ENCODE measurements at places on chromosomes 3 and 15. TPM values are rescaled to one million over a fixed set of nuclear protein-coding genes. Genes with fewer than 3 reads are reported as not detected.

DNA sequence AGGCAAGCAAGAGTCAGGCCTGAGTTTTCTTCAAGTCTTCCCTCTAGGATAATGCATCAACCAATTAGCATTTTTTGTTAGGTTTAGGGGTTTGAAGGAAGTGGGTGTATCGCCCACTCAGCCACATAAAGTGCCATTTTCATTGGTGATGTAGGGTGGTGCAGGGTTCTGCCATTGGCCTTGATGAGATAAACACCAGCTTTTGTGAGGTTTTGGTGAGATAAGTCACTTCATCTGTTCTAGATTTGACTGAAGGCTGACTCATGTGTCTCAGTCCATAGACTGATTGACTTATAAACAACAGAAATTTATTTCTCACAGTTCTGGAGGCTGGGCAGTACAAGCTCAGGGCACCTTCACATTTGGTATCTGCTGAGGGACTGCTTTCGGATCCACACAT lies 84.5 kb upstream of the C3orf80 start:
- H3K27me3 ChIP-seq: no peaks in the 10 kb centered on the region
- no peaks in the 10 kb centered on the region for H3K36me3 ChIP-seq
- H3K4me1 ChIP-seq: no peaks in the 10 kb centered on the region
- H3K4me3 ChIP-seq: no peak overlapping the region
- no peak overlapping the region for H3K27ac ChIP-seq

Gene GOLGA8T
- 1.4 TPM for total RNA-seq

Gene VEPH1
- total RNA-seq: 12.0 TPM

Gene ANP32A
- total RNA-seq: 116 TPM

Gene NRG4
- not detected for total RNA-seq

Gene ENTPD3
- 5.6 TPM for total RNA-seq

GRCh38 chr3:152383136-152383606 lies 114.4 kb downstream of the MBNL1 start:
- peaks cover 57% of the 10 kb centered on the region for H3K4me1 ChIP-seq
- no peak overlapping the region for H3K27ac ChIP-seq
- DNase-seq: no peak
- H3K27me3 ChIP-seq: no peaks in the 10 kb centered on the region
- H3K36me3 ChIP-seq: no peaks in the 10 kb centered on the region
